Upper lobe of right lung (tissue), 1 donor: ENCODE measurements at places on chromosomes 12 and 14.
A peak's percentile ranks its signal among the peaks of the same experiment; 100 is the strongest.

DNA sequence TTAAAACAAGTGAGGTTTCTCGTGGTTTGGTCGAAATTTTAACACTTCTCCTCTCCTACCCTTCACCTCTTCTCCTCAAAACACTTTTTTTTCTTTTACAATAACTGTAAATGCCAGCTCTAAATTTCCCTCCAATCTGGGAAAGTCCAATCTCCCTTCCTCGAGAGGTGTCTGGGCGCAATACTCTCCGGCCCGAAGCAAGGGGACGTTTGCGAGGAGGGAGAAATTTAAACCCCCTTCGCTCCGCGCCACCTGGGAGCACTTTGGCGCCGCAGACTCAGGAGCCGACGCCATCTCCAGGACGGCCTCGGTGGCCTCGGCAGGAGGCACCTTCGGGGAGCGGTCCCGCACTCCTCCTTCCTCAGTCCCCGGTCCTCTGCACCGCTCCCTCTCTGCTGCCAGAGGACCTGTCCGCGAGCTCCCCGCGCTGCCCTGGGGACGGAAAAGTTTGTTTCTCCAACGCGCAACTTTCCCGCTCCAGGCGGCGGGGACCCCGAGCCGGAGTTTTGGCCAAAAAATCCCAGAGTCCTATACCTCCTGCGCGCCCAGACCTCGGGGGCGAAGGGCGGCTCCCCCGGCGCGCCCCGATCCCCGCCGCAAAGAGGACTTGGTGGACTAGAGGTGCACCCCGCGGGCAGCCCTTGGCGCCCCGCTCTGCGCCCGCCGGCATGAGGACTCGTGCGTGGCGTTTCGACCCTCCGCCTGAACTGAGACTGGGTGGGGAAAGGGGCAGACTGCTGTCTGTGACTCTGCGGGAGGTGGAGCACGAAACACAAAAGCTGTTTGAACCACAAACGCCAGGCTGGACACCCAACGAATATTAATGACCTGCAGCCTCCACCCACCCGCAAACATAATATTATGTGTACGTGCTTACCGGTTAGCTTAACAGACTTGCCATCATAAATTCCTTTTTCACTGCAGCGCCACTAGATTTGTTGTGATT, 95.2 kb upstream of the HMGA2 start:
- no peak for DNase-seq

GRCh38 chr14:76152333-76152681, 585 bp downstream of the GPATCH2L start:
- peak; percentile 77 for DNase-seq

- no peak for DNase-seq
Observed at GRCh38 chr12:78293059-78293686, 462.5 kb downstream of the NAV3 start.

- no peak for DNase-seq
Observed at GRCh38 chr12:108432423-108433121, 82.5 kb upstream of the FICD start.

GRCh38 chr12:92821142-92821541, 108.0 kb downstream of the EEA1 start:
- DNase-seq, result no peak

DNA sequence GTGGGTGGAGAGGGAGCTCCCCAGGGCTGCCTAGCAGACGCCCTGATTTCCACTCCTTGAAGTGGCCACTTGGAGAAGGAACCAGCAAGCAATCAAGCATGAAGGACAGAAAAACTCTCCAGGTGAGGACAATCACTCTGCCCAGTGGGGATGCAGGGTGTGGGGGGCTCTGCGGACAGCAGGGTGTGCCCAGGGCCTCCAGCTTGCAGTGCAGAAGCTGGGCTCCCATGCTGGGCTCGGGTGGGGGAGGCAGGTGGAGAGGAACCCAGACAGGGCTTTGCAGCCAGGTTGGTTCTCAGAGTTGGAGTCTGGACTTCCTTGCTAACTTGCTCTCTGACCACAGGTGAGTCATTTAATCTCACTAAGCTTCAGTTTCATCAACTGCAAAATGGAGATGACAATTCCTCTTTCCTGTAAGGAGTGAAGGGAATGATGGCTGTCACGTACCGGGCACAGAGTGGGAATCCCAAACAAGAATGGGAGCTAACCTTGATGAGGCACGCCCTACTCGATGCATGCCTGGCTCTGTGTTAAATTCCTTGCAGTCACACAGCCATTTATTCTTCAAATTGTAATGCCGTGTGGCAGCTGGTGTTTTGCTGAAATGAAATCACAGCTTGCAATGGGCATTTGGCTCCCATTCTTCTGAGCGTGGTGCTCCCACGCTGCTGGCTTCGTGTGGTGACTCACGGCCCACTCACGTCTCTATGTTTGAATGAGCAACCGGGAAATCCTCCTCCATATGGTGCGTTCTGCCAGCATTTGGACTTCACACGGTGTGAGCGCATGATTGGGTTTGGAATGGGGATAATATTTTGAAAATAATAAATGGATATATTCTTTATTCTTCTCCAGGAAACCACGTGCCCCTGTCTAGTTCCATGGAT, 75.2 kb downstream of the PRIMA1 start:
- no peak for DNase-seq

GRCh38 chr12:85979641-85980040, 105.5 kb downstream of the NTS start:
- DNase-seq, result no peak

GRCh38 chr12:44063671-44064070, 227.8 kb downstream of the TMEM117 start:
- no peak for DNase-seq

- DNase-seq, result no peak
Observed at GRCh38 chr14:104749111-104749649, 3.8 kb upstream of the SIVA1 start.

GRCh38 chr12:108568338-108569154, 6.2 kb downstream of the ISCU start:
- no peak for DNase-seq

DNA sequence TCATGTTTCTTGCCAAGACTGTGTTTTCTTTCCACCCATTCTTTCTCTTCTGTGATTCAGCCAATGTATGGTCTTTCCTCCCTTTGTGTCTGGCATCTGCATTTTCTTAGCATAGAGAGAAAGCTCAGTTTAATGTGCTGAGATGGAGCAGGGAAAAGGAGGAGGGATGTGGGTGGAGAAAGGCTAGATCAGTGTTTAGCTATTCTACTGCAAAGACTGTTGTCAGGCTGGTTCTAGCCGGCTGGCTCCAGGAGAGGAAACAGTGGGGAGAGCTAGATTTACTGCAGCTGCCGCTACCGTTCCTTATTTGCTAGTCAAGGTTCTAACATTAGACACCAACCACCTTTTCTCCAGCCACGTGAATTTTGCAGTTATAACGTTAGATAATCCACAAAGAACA, 5.2 kb upstream of the RIMKLB start:
- no peak for DNase-seq

- peak; percentile 30 for DNase-seq
Observed at GRCh38 chr12:86669010-86669409, 412.8 kb upstream of the MGAT4C start.

- DNase-seq, result peak; percentile 97
Observed at GRCh38 chr14:90396341-90397339, at the start of gene CALM1. Gene CALM1, plus strand, starts transcription at chr14:90397029. Its CDS starts 202 bp downstream, at chr14:90397231.

- no peak for DNase-seq
Observed at GRCh38 chr12:71565535-71565934, 98.1 kb downstream of the ZFC3H1 start.
